ENCODE measurements at places on chromosomes 11 and 22.

- DNase-seq: no peak
These were observed 3.5 kb downstream of the MUC2 start for GRCh38 chr11:1078191-1078601.

DNA sequence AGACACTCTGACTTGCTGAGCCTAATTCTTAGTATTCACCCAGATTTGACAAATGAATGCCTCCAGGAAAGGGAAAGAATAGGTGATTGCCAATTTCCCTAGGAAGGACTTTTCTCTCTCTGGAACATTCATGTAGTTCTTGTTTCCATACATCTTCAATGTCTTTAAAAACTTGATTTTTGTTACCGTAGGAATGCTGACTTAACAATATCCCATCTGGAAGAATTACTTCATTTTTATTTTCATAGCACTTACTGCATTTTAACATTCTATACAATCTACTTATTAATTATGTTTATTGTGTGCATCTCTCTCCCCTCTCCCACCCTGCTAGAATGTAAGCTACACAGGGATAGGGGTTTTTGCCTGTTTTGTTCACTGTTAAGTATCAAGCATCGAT, 66.6 kb downstream of the SLC5A12 start:
- no peak for DNase-seq

- no peak for DNase-seq
These were observed 22.3 kb downstream of the SLC6A5 start for GRCh38 chr11:20621679-20622078.

- no peak for DNase-seq
These were observed 19.6 kb downstream of the THAP12 start for GRCh38 chr11:76361374-76361773.

- DNase-seq: no peak
These were observed 738.3 kb upstream of the KIRREL3 start for GRCh38 chr11:127738771-127739286.

DNA sequence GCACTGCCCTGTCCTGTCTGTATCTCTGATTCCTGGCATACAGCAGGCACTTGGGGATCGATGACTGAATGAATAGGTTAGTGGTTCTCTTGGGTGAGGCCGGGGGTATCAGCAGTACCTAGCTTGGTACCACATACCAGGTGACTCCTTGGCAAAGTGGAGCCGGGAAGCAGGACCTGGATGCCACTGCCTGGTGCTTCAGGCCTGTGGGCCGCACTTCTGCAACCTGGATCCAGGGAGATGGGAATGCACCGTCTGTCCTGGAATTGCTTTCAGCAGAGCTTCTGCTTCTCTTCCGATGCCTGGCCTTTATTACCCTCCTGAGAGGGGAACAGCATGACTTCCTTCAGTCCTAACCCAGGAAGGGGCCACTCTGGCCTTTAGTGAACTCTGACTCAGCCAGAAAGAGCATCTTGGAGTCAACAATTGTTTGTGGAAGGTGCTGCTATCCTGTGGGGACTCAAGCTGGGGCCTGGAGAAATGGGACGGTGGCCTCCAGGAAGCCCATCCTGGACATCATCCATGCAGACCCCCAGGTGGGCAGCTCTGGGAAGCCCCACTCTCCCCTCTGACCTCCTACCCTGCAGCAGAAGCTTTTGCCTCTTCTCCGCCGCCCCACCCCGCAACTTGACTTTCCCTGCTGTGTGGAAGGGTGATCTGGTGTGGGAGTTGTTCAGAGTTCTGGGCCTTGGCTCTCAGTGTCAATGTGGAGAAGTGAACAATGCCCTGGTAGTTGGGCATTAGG, 5.1 kb downstream of the CD82 start:
- no peak for DNase-seq

DNA sequence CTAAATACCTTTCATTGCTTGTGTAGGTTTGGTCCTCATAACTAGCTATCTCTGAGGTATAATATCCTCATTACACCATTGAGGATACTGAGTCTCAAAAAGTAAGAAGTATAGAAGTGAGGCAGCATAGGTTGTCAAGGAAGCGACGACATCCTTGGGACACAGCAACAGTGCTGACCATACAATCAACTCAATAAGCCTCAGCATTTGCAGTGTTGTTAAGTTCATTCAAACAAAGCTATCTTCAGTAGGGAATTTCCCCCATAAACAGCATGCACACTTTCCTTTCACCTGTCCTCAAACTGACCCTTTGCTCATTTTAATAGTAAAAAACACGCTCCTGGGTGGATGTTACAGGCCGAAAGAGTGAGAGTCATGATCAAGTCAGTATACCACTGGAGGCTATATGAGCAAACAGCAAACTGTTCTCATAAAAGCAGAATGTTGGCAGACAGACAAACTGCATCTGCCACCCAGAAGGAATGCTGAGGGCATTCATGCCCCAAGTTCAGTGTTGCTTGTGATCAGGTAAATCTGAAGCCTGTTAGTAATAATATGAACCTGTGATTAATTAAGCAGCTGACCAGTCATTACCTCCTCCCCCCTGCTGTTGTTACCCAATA, 756.2 kb upstream of the TENM4 start:
- DNase-seq: no peak

GRCh38 chr11:40230821-40231220, 1228.6 kb downstream of the LRRC4C start:
- DNase-seq: no peak

GRCh38 chr22:45670981-45671782, 452 bp upstream of the ATXN10 start:
- DNase-seq: no peak

DNA sequence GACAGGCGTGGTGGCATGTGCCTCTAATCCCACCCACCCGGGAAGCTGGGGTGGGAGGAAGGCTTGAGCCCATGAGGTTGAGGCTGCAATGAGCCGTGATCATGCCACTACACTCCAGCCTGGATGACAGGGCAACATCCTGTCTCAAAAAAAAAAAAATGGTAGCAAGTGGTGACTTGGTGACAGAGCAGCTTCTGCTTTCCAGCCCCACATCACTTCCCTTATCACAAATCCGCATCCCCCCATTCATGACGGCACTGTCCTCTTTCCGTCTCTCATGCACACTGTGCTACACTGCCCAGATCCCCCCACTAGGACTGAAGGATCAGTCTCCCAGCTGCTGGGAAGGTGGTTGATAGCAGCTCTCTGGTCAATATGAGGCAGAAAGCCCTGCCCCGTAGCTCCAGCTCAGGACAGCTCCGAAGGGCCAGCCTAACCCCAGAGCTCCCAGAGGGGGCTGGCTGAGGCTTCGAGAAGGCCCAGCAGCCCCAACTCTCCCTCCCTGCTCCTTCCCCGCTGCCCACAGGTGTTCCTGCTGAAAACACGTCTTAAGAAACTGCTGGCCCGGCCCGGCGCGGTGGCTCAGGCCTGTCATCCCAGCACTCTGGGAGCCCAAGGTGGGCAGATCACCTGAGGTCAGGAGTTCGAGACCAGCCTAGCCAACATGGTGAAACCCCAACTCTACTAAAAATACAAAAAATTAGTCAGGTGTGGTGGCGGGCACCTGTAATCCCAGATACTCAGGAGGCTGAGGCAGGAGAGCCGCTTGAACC, 15.9 kb downstream of the PGA5 start:
- no peak for DNase-seq

DNA sequence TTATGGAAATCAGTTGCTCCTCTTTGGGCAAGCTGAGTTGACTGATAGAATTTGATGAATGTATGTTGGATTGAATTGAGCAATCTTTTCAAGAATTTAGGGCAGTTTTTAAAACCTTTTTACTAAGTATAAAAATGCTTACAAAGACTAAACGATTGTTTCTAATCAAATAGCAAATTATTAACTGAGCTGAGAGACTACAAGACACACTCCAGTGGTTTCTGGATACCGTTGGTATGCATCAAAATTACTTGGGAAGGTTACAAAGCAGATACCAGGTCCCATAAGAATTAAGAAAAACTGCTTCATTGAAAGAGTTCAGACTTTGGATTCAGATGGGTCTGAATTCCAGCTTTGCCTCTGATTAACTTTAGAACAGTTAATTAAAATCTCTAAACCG, 721.4 kb downstream of the FAM181B start:
- peak; percentile 80 for DNase-seq

- DNase-seq: peak; percentile 83
These were observed 489.4 kb downstream of the KCNA4 start for GRCh38 chr11:29527391-29527936.

DNA sequence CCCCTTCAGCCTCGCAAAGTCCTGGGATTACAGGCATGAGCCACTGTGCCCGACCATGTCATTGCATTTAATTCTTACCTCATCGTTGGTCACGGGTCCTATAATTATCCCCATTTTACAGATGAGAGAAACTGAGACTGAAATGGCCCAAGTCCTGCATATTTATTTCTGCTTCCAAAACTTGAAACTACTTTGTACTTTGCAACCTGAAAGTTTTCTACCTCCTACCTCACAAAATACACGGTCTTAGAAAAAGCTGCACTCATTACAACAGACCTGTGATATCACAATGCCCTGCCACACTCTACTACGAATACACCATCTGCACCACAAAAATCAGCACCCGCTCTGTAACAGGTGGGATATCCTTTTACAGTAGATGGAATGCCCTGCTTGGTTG, 189.1 kb downstream of the ADAMTS15 start:
- no peak for DNase-seq

GRCh38 chr11:14318581-14318981, 40.4 kb downstream of the RRAS2 start:
- DNase-seq: no peak

GRCh38 chr11:134468081-134468668, 56.1 kb upstream of the B3GAT1 start:
- DNase-seq: no peak

- peak; percentile 100 for DNase-seq
These were observed at the start of gene MRTFA for GRCh38 chr22:40636380-40637182. MRTFA (minus strand) TSS chr22:40636719.

DNA sequence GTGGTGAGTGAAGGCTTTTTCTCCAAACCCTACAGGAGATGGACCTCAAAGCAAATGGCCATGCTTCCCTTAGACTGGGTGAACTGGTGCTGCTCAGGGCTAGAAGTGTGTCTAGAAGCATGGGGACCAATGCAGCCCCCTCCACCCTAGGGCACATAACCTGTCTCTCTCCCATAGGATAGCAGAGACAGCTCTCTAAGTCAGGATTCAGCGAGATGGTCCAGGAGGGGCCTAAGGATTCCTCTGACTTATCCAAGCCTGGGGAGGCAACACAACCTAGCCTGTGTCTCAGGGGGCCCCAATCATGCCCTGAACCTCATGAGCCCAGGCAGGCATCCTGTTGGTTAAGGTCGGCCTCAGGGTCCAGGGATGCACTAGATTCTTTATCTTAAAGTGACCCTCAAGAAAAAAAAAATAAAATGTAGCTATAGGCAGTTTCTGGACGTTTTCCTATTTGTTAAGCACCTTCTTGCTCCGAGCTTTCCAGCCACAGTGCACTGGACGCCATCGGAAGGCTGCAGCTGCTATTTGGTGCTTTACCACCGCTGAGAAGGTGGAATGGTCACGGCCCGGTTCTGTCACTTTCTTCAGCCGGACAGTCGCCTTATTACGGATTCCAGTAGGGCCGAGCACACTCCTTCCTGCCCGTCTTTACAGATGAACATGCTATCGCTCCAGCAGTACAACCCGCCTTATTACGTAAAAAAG, 5.0 kb upstream of the CCND1 start:
- DNase-seq: no peak

DNA sequence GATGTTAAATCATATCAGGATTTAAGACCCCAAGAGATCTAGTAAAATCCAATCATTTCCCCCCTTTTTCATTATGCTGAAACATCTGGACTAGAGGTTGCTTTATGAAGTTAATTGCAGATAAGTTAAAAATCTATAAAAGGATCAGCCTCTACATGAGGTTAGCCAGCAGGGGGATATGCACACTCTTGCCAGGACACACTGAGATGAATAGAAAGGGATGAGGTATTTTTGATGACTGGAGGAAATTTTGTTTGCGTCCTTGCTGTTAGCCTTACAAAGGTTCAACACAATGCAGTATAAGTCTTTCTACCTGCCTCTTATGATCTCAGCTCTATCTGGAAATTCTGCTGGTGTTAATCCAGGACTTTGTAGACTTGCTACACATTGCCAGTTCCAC, 1034.3 kb downstream of the LRRC4C start:
- no peak for DNase-seq

- no peak for DNase-seq
These were observed 43.2 kb downstream of the USP47 start for GRCh38 chr11:11884774-11885481.

GRCh38 chr11:8070417-8071115, 10.4 kb upstream of the TUB start:
- peak; percentile 25 for DNase-seq

- DNase-seq: no peak
These were observed 793.5 kb upstream of the CNTN5 start for GRCh38 chr11:98227278-98227677.

DNA sequence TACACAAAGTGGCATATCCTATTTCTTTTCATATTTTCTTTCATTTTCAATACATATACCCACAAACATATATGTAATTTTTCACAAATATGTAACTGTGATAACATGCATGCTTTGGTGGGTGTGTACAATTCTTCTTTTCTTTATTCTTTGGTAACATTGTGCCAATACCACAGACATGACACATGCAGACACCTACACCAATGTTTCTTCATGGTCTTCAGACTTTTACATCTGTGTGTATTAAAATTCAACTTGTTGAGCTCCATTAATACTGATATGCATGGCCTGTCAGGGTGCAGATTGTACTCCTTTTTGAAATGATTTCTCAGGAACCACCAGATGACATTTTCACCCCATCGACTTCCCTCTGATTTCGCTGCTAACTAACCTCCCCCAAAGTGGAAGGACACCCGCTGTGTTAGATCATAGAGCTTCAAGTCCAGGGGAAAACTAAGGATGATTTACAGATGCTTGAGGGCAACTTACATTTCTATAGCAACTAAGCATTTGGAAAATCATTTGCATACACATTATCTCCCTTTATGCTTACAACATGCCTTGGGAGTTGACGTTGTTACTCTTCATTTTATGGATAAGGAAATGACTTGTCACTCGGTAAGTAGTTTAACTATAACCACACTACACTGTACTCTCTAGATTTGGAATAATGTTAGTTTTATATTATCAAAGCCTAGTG, 10.5 kb upstream of the PANX3 start:
- no peak for DNase-seq

- no peak for DNase-seq
These were observed 24.2 kb downstream of the RBX1 start for GRCh38 chr22:40975366-40975765.

DNA sequence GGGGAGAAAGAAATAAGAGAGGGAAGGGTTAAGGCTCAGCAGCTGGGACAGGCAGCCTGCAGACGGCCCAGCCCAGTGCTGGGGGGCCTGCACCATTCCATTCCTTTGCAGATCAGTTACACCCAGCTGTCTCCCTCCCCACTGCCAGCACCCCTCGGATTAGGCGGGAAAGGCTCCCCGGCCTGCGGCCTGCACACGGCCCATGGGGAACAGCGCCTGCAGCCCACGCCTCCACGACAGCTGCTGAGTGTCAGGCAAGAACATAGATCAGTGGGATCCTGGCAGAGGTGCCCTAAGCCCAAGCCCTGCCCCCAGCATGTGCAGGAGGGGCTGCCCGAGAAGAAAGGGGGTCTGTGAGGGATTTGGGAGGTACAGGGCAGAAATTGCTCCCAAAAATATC, 65.8 kb upstream of the MYOD1 start:
- no peak for DNase-seq

All from kidney glomerular epithelial cell (primary cell).